ENCODE measurements at places on chromosomes 1 and 21. TPM values are rescaled to one million over a fixed set of nuclear protein-coding genes. Genes with fewer than 3 reads are reported as not detected.

- DNase-seq: no peak
These were observed 6.9 kb upstream of the RAB7B start for GRCh38 chr1:206010060-206010459.

DNA sequence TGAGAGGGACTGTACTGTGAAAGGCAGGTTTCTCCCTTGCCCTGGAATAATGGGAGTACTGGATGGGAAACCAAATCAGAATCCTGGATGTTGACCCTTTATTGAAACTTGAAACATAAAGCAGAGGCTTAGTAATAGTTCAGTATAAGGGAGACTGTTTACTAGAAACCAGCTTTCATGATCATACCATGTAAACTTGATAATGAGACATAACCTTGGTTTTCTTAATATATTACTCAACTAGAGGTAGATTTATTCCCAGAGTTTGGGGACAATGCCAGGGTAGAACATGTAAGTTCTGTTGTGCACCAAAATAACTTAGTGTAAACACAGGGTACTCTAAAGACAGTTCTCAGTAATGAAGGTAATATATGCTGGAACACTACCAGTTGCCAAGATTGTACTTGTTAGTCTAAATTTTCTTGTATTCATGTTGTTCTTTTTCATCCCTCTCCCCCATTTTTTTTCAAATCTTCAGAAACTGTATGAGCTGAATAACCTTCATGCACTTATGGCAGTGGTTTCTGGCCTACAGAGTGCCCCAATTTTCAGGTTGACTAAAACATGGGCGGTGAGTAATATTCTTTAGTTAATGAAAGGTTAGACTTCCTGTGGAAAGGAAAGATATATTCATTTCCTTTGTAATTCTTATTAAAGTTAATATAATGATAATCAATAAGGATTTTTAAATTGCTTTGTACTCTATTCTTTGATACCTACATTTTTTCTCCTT, 49.6 kb downstream of the ANGPTL1 start:
- DNase-seq: no peak

DNA sequence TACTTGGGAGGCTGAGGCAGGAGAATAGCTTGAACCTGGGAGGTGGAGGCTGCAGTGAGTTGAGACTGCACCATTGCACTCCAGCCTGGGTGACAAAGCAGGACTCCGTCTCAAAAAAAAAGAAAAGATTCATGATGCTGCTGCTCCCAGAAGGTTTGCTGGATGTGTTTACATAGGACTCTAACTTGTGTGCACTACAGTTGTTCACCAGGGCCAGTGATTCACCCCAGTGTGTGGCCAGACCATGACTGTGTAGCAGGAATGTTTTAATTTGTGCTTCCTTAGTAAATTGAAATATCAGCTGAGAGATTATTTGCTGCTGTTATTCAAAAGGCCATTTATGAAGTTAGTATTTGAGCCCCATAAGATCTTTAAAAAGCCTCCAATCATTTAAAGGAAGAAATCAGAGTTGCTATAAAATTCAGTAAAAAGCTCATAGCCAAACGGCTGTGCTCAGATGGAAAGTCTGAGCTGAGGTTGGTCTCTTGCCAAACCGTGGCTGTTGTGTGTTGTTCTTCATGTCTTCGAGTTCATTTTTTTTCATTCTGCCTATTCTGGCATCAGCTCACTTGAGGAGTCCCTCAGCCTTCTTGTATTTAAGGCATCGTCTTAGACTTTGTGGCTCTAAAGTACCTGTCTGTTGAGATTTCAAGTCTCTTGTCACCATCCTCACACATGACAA, 18.1 kb upstream of the PGD start:
- peak; percentile 92 for DNase-seq

DNA sequence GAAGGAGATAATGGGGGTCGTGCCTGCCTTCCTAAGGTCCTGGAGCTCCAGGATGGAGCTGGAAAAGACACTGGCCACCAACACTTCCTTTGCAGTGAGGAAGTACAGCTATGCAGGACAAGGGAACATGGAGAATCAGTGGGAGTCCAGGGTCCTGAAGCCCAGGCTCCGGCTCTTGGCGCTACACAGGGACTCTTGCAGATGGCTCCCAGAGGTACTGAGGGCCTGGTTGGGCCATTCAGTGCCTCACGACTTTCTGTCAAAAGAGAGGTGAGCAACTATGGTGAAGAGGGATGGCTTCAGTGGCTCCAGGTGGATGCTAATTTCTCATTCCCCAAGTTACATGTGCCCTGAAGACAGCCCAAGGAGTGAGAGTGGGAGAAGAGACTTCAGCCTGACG, 1.8 kb upstream of the ETNK2 start:
- DNase-seq: no peak

GRCh38 chr1:59152511-59152910, 144.4 kb upstream of the FGGY start:
- DNase-seq: no peak

DNA sequence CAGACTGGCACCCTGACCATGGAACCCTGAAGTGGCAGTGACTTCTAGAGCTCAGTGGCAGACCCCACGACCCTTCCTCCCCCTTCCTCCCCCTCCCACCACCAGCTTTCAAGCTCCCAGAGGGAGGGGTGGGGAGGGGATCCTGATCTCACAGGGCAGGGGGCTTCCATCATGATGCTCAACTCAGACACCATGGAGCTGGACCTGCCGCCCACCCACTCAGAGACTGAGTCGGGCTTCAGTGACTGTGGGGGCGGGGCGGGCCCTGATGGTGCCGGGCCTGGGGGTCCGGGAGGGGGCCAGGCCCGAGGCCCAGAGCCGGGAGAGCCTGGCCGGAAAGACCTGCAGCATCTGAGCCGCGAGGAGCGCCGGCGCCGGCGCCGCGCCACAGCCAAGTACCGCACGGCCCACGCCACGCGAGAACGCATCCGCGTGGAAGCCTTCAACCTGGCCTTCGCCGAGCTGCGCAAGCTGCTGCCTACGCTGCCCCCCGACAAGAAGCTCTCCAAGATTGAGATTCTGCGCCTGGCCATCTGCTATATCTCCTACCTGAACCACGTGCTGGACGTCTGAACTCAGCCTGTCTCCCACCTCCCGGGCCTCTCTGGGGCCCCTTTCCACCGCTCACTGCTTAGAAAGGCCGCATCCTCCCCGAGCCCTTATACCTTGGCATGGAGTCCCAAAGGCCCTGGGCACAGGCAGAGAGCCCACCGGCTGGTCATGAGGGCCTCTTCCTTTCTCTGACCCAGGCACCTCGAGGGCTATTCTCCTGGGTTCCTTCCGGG, 3.9 kb downstream of the NHLH1 start:
- DNase-seq: no peak

GRCh38 chr1:153775458-153776327, 486 bp downstream of the SLC27A3 start:
- DNase-seq: no peak

PSMG1 gene
- total RNA-seq: 74.7 TPM

CATSPERE gene
- total RNA-seq: 0.11 TPM

FCMR gene
- total RNA-seq: not detected

AADACL3 gene
- not detected for total RNA-seq

Measured in LHCN-M2 (cell line).